ENCODE measurements at places on chromosomes 1 and 21.

DNA sequence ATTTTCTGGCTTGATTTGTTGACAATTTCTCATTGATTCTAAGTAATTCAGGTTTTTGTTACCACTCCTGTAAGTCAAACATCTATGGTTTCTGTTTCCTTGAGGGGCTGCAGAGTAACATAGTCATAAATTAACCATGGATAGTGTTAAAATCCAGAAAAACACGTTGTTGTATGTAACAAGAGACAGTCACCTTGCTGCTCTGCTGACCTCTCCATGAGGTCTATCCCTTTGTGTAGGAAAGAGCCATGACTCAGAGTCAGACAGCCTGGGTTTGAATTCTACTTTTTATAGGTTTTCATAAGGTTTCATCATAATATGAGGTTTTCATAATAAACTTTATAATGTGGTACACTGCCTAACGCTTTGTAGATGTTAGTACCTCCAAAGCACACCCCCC lies 27.6 kb upstream of the NBL1 start:
- DNase-seq, result peak; percentile 32

DNA sequence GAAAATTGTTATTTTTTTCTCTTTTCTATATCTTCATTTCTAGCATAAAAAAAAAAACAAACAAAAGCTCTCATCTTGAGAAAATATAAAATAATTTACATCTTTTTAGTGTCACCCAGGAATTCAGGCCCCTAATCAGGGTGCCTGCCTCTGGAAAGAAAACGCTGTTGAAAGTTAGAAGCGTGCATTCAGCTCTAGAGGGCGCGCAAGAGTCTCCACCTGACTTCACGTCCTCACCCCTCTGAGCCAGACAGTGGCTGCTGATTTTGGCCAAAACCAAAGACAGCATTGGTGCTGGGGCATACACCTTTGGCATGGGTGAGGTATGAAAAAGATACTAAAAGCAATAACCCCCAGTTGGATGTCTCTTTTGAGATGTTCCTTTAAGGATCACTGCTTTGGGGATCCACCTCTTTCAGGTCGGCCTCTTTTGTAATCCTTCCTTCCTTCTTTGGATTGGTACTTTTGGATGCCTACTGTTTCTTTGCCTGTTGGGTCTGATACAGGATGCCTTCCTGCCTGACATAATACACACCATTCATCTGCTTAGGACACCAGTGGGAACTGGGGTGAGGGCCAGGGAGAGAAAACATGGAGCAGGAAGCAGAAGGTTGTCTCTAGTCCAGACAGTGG lies 77.6 kb upstream of the CHRM3 start:
- no peak for DNase-seq

- peak; percentile 3 for DNase-seq
These were observed 85.9 kb downstream of the UROD start for GRCh38 chr1:45097944-45098343.

DNA sequence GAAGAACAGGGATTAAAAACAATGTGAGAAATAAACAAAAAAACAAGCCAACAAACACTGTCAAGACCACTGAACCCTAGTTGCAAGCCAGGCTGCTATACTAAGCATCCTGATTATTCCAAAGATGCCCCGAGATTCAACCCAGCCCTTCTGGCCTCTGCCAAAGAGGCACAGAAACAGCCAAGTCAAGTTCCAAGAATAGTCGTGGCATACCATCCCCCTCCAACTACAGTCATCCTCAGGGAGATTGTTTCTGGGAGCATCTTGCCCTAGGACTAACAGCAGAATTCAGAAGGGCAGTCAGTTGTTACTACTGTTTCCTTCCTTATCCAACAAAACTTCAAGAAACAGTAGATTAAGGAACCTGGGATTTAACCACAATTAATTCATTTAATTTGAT lies 52.3 kb downstream of the ABL2 start:
- peak; percentile 61 for DNase-seq

GRCh38 chr21:42574234-42575027 lies 60.8 kb downstream of the SLC37A1 start:
- DNase-seq, result peak; percentile 26

DNA sequence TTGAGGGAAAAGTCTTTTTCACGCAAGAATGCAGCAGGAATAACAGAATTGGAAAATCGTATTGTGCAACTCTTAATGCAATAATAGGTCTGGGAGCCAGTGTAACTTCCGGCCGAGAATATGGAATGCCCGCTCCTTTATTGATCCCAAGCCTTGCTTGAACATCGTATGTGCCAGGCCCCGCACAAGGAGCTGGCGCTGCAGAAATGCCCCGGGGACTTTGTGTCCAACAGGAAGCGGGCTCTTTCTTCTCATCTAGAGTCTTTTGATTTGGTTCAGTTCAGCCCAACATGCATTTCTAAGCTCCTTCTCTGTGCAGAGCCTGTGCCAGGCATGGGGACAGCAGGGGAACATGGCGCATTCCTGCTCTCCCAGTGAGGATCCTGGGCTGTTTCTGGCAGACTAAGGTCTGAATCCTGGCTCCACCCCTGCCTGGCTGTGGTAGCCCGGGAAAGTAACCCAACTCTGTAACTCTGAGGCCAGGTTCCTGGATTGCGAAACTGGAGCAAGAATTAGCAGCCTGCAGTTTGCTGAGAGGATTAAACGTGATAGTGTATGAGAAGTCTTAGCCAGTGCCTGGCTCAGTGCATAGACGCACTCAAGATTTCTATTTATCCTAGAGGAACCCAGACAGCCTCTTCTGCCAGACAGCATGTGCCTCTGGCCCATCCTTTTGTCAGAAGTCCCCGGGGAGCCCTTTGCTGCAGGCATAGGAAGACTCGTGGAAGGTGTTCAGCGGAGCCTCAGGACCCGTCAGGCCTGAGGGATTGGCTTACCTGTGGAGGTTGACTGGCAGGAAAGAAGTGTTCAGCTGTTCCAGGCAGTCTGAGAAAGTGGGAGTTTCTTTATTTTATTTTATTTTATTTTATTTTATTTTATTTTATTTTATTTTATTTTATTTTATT lies 987 bp upstream of the CDCP2 start:
- peak; percentile 84 for DNase-seq

- DNase-seq, result peak; percentile 57
These were observed 25.6 kb downstream of the TOMM20 start for GRCh38 chr1:235102993-235103411.

DNA sequence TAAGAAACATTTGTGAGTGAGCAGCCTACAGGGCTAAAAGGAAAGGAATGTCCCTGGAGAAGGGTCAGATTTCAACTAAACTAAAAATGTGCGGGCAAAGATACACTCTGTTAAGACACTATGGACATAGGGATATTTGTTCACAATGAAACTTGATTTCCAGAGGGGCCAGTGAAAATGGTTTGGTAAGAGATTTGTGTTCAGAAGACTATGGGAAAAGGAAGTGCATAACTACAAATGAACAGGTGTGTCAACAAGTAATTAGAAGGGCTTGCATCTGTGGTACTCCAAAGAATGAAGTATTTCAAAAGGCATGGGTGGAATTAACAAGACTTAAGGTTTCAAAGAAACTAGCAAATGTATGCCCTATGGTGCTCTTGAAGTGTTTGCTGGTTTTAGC lies 60.4 kb downstream of the NME7 start:
- no peak for DNase-seq

- no peak for DNase-seq
These were observed 11.3 kb downstream of the SPATC1L start for GRCh38 chr21:46172863-46173528.

DNA sequence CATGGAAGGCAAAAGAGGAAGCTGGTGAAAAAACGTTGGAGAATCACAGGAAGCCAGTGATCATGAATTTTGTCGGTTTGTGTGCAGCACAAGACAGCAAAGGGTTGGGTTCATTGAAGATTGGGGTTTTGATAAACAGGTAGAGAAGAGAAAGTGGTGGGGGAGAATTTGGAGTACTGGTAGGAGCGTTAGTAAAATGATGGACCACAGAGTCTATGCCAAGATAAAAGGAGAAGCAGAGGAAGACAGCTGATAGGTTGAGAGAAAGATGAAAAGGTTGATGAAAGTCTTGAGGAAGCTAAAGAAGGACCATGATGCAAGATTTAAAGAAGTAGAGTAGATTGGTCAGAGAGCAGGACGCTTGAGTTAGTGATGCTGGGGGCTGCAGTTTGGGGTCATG lies 156.8 kb upstream of the POU3F1 start:
- no peak for DNase-seq

DNA sequence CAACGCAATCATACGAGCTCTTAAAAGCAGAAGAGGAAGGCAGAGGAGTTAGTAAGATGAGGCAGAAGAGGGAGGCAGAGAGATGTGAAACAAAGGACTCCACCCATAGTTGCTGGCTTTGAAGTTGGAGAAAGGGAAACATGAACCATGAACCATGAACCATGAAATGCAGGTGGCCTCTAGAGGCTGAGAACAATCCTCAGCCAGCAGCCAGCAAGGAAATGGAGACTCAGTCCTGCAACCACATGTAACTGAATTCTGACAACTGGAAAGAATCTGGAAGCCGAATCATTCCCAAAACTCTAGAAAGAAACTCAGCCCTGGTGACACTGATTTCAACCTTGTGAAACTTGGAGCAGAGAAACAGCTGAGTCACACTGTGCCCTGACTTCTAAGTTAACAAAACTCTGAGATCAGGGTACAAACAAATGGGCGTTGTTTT lies 10.1 kb downstream of the DIPK1A start:
- peak; percentile 45 for DNase-seq

DNA sequence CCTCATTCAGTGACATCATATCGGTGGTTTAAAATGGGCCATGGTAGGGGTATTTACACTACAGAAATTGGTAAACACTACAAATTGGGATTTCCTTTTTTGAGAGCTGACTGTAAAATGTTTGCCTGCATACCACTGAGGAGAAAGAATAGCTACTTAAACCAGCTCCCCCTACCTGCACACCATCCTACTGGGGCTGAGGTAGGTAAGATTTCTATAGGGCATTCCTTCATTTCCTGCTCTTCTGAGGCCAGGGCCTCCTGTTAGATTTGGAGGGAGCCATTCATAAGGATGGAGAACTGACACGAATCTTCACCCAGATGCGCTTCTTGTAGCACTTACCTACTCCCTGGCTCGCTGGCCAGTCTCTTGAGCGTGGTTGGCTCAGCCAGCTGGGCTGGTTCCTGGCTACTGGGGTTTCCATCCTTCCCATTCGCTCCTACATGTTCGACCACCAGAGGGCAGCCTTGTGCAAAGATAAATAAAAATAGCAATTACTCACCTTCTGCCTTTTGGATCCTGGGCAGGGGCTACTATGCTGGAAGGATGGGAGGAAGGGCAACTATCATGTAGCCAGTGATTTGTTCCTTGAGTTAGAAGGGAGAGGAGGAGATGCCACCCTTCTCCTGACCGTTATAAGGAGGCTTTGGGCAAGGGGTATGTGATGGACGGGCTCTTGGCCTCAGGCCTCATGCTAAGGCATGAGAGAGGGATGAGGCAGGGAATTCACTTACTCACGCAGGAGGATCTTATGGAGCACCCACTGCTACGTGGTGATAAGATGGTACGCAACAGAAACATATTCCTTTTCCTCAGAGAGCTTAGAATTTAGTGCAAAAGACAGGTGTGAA lies 10.7 kb downstream of the OPTC start:
- DNase-seq, result peak; percentile 74

DNA sequence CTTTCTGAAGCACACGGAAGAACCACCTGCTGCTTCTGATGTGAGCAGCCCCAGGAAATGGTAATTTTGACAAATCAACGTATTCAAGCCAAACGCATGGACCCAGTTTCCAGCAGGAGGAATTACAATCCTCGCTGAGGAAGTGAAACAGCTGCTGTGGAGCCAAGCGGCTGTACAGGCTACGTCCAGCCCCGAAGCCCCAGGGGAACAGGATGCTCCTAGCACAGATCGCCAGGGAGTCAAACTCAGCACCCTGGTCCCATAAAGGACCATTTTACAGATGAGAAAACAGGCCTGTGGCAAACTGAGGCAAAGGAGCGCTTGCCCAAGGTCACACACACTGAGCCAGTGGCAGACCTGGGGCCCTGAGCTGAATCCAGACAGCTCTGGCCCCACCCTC lies 108.0 kb downstream of the PTPRU start:
- DNase-seq, result no peak

DNA sequence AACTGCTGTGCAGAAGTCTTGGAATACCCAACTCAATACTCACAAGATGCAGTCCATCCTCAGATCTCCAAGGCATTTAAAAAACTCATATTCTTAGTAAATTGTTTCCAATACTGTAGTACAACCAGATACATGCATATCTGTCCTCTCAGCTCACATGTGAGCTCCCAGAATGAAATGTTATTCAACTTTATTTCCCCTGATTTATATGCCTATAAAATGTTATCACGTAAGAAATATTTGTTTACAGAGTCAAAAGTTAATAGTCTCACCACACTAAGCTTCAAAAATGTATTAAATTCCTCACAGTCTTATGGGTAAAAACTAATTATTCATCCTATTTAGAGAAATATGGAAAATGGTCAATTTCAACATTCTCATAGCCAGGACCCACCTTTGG lies 56.6 kb downstream of the LTN1 start:
- DNase-seq, result no peak

- DNase-seq, result no peak
These were observed 108.1 kb downstream of the MAP3K21 start for GRCh38 chr1:233435622-233436021.

DNA sequence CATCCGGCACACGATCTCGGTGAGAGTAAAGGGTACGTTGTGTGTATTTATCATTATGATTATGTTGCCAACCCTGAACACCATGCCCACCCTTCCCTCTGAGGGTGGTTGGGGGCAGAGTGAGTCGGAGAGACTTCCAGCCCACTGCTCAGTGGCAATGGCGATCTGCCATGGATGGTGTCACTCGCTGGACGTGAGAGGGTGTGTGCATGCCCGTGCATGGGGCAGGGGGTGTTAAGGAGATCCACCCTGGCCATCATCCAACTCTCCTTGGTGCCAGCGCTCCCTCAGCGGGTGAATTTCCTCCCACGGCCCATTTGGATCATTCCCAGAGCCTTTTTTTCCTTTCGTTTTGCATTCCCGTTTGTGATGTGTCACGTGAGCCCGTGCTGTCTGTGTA lies 74.1 kb upstream of the CNTN2 start:
- DNase-seq, result no peak

DNA sequence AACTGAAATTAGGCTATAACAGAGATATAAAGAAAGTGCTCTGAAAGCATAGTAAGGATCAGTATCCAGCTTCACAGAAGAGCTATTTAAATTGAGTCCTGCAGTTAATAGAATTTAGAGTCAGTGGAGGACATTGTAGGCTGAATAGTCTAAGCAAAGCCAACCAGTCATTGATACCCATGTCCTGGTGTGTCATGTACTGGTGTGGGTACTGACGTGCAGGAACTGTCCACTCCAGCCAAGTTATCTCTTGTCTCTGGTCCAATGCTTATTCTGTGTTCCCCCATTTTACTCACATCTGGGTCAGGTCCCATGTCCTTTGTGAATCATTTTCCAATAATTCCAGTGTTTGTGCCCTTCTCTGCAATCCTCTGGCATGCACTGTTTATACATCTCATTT lies 90.0 kb downstream of the MACF1 start:
- DNase-seq, result no peak

- DNase-seq, result no peak
These were observed 898 bp downstream of the LDLRAP1 start for GRCh38 chr1:25544243-25544764.
